ENCODE measurements at places on chromosomes 2 and 18.
A peak's percentile ranks its signal among the peaks of the same experiment; 100 is the strongest.

DNA sequence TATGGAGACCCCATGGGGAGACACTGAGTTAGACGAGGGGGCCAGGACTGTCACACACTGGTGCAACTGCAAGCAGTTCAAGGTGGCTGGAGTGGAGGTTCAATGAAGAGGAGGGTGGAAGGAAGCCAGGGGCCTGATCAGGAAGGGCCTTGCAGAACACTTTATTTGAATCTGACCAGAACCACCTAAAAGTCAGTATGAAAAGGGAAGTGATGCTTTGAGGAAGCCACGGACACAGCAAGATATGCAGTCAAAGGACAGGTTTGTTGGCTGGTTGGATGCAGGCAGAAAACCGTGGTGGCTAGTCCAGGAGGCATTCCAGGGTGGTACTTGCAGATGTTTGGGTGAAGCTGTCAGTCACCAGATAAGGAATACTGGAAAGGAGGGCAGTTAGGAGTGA is 3.5 kb upstream of the FAM124B start:
- DNase-seq, result no peak

DNA sequence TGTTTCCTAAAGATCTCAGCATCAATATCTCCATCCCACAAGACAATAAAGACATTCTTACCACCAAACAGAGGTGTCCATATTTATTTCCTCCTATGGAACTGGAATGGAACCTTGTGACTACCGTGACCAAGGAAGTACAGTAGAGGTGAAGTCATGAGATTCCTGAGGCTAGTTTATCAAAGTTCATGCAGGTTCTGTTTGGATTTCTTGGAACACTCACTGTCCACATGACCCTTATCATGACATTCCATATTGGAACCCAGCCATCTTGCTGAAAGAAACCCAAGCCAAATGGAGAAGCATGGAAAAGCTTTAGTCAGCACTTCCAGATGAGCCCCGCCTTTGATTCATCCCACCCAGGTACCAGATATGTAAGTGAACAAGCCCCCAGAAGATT is 516.0 kb upstream of the POU3F3 start:
- no peak for DNase-seq

DNA sequence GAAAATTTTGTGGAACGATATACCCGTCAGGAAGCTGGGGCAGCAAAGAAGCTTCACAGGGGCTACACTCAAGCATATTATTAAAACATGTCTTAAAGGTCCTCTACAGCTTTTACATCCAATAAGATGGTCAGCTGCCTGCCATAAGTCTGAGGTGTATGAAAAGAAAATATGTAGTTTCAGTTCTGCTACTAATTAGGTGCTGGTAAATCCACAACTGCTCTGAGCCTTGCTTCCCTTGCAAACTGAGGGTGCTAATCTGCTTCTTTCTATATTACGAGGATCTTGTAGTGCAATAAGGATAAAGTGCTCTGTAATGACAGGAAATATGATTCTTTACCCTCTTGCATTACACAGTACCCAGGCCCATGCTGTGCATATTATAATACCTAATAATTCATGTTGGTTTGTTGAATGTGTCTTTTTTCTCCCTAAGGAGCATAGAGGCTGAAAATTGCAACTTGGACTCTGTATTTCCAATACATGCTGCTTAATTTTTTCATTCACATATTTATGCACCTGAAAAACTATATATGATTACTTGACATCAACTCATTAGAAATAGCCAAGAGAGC is 14.5 kb upstream of the SLC8A1 start:
- no peak for DNase-seq

DNA sequence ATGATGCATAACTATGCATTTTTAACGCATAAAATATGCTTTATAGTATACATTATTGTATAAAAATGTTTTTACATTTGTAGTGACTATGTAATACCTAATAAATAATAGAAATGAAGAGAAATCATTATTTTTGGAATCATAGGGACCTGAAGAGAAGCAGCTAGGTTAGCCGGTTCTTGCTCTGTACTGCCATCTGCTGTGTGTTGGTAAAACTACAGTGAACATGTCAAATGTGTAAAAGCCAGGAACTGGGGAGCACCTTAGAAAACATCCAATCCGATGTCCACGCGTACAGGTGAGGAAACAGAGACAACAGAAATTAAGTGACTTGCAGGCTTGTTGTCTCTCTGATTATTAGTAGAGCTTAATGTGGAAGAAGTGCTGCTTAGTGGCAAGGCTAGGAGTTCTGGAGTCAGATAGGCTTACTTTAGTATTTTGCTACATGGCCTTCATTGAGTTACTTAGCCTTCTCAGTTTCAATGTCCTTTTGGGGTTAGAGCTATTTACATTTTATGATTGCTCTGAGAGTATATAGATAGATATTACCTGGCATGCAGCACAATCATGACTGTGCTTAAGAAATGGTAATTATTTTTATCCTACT is 386.5 kb downstream of the DLGAP1 start:
- DNase-seq, result peak; percentile 69

DNA sequence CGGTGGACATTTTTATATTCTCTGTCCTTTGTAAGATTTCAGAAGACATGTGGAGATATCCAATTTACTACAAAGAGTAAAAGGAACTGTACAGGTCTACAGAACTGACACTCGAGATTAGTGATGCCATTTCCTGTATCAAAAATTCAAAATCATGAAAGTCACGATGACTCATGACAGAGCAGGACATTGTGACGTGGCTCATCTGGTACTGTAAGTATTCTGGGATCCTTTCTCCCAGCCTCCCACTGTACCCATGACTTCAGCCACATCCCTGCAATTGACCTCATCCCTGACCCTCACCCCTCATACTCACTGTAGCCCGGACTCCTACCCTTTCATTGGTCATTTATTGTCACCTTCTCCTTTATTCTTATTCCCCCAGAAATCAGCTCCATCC is 736.5 kb downstream of the EPHA4 start:
- DNase-seq, result peak; percentile 58

GRCh38 chr2:20212871-20213503 is 11.9 kb downstream of the SDC1 start:
- DNase-seq, result peak; percentile 99

GRCh38 chr18:2606335-2606734 is 35.0 kb downstream of the NDC80 start:
- DNase-seq, result no peak

DNA sequence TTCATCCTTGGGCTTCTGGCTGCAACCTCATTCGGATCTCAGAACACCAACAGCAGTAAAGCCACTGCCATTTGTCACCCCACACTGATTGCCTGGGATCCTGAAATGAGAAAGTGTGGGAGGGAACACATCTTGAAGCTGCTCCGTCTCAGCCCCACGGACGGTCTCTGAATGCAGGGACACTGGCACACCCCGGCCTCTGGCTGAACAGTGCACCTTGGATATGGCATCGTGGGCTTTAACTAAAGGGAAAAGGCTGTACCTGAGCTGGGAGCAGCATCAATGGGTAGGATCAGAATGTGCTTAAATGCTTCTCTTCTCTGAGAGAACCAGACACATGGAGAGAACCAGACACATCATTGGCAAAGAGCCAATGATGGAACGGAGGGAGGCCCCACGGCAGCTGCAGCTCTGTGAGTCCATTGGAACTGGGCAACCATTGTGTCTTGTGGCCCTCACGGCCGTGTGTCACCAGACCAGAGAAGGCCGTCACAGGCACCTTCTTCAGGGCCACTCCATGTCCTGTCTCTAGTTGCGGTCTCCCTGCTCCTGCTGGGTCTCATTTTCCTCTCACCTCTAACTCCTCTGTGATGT is 193.4 kb upstream of the MYT1L start:
- no peak for DNase-seq

GRCh38 chr18:46700066-46700824 is 43.2 kb upstream of the LOXHD1 start:
- DNase-seq, result no peak

GRCh38 chr2:186060744-186061440 is 322.3 kb downstream of the FSIP2 start:
- DNase-seq, result peak; percentile 4

DNA sequence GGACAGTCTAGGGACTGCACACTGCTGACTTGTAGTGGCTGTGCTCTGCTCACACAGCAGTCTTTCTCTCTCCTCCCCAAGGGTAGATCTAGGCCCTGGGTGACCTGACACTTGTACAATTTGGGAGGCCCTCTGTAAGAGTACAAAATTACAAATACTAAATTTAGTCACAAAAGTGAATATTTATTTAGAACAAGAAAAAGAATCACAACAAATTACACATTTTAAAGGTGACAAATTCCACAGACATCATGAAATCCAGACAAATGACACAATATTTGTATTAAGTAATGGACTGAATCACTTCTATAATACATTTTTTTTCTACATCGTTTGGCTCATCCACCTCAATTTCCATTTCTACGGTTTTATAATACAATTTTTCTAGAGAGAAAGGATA is 496.4 kb downstream of the TXNL1 start:
- no peak for DNase-seq

DNA sequence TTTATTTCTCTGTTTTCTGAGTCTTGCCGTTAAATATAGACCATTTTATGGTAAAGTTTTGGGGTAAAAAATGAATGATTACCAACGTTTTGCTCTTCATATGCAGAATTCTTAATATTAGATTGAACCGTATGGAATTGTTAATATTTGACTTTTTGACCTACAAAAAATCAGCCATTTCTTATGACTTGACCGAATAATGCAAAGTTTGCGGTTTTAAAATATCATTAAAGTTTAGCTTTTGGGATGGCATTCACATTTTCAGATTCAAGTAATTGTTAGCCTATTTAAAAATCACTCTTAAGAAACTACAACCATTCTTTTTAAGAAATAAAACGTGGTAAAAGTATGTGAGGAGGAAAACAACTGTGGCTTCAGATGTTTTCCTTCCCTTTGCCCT is 138.0 kb downstream of the HAUS1 start:
- no peak for DNase-seq

GRCh38 chr18:45608400-45608799 is 6.9 kb upstream of the SLC14A2 start:
- no peak for DNase-seq

DNA sequence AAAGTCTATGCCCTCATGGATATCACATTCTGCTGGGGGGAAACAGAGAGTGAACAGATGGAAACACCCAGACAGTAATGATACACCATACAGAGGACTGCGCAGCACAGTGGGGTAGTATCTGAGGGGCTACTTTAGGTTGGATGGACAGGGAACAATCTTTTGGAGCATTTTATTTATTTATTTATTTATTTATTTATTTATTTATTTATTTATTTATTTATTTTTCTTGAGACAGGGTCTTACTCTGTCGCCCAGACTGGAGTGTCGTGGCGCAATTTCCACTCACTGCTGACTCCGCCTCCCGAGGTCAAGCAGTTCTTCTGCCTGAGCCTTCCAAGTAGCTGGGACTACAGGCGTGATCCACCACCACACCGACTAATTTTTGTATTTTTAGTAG is 89.2 kb downstream of the TGOLN2 start:
- no peak for DNase-seq

DNA sequence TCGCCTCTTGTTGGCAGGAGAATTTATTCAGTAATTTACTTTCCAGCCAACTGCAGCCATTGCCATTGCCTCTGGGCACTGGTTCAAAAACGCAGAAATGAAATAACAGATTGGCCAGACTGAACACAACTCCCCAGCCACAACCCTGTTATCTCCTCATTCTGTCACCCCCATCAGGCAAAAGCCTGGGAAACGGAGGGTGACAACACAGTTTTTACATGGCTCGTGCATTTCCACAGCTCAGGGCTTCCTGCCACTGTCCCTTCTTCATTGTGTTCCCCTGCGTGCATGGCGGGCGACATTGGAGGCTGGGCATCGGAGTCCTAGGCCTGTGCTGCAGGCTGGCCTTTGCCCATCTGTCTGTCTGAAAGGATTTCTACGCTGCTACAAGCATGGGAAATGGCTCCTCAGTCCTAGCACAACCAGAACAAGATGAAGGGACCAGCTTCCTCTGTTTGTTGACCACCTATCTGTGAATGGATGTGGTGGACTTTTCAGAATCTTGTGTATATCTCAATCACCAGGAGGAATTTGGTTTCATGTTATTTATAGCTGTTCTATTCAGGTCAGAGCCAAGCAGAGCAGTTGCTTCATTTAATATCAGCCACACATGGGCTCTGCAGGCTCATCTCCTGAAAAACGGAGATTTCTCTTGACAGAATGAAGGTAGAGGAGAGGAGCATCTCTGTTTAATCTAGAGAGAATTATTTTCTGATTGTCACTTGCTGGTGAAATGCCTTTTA is 107.0 kb downstream of the MGAT5 start:
- no peak for DNase-seq

DNA sequence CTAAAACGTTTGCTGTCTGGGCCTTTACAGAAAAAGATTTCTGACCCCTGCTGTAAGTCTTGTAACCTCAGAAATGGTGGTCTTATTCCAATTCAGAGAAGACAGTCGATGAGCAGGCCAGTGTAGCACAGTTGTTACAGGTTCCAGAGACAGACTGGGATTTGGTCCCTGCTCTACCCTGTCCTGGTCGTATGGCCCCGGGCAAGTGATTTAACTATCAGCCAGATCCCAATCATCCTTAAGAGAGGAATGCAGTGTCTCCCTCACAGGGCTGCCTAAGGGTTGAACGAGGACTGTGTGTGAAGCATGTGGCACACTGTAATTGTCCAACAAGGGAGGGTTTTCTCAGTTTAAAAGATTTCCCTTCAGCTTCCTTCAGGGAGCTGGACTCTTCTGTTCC is 47.2 kb downstream of the HK2 start:
- no peak for DNase-seq

GRCh38 chr2:132430895-132431294 is 14.3 kb downstream of the GPR39 start:
- DNase-seq, result peak; percentile 78

GRCh38 chr2:188158337-188159100 is 133.2 kb upstream of the GULP1 start:
- peak; percentile 48 for DNase-seq

DNA sequence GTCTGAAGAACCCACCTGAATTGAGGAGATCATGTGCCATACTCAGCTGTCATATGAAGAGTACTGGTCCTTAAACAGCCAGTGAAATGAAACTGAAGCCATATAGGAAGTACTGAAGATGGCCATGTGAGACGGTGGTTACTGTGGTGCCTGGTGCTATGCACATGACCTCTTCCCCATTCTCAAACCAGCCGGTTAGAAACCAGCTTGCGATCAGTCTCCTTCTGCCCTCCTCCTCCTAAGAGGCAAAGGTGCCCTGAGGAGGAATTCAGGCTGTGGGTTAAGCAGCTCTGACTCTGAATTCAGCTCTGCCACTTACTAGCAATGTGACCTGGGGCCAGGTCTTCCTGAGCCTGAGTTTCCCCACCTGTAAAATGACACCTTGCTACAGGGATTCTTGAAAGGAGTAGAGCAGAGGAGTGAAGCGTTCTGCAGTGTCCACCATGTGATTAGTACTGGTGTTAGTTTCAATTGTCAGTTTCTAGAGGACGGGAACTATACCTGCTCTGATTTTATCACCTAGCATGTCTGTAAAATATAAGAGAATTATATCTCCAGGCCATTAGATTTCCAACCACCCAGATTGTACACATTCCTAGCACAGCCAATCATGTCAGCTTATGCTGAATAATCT is 5.1 kb downstream of the FECH start:
- no peak for DNase-seq

DNA sequence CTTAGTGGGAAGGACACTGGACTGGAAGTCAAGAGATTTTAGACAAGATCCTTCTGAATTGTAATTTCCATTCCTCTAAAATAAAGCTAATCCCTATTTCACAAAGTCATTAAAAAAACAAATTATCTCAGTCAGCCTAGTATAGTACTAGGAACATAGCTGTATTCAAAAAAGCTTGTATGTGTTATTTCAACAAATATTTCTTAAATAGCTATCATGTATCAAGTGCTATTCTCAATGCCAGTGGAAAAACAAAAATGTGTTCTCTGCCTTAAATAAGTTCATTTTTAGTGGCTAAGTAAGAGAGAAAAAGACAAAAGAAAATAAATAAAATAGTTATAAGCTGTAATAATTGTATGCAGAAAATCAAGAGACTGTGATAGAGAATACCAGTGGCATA is 541.8 kb upstream of the CDH2 start:
- DNase-seq, result no peak

Measured in epithelial cell of esophagus (primary cell).